Activated T-helper 1 cell treated with anti-CD3 and anti-CD28 coated beads, Interleukin-12 subunit alpha, Interleukin-12 subunit beta, Interleukin-2, Interleukin-4 antibody, amounts not matched to agents 30 ng/mL and 10 ng/mL and 1 ng/mL, durations not matched to agents 14 hours and 24 hours and 36 hours (primary cell): ENCODE measurements at places on chromosomes 5 and 9. TPM values are rescaled to one million over a fixed set of nuclear protein-coding genes. Genes with fewer than 3 reads are reported as not detected.

The CCDC192 gene
- total RNA-seq = not detected in 2 replicates

The TAL2 gene
- total RNA-seq = 0.31 TPM in 1 of 2 replicates, not detected in the other

The ARHGEF39 gene
- total RNA-seq = 7.9 and 8.8 TPM in 2 replicates

The HMGCS1 gene
- 216 and 218 TPM in 2 replicates for total RNA-seq

GRCh38 chr9:26066237-26066636 is 388.0 kb upstream of the TUSC1 start:
- no peak overlapping the region for H3K27ac ChIP-seq
- no peaks in the 10 kb centered on the region for H3K36me3 ChIP-seq
- H3K4me1 ChIP-seq = no peaks in the 10 kb centered on the region
- no peak for DNase-seq
- no peak overlapping the region for H3K4me3 ChIP-seq
- no peaks in the 10 kb centered on the region for H3K27me3 ChIP-seq

GRCh38 chr9:83501565-83501964 is 36.6 kb downstream of the FRMD3 start:
- H3K36me3 ChIP-seq = no peaks in the 10 kb centered on the region
- H3K27me3 ChIP-seq = peaks cover 2% of the 10 kb centered on the region
- H3K27ac ChIP-seq = no peak overlapping the region
- no peaks in the 10 kb centered on the region for H3K4me1 ChIP-seq
- DNase-seq = no peak

DNA sequence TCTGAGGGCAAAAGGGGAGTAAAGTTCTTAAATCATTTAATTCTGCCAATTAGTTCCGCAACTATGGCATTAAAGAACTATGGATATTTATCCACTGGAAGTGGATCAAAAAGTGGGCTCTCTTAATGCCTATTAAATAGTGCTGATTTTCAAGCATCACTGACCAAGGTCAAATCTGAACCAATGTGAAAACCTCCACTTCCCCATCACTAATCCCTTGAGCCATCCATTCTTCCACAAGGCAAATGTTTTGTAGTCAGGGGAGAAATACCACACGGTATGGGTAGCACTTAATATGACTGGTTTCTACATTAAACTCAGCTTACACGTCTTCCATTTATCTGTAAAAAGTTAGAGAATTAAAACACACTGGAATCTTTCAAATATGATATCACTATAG is 57.6 kb downstream of the MLLT3 start:
- no peak overlapping the region for H3K27ac ChIP-seq
- DNase-seq = no peak
- H3K4me1 ChIP-seq = peaks cover 85% of the 10 kb centered on the region
- no peak overlapping the region for H3K4me3 ChIP-seq
- H3K36me3 ChIP-seq = peaks cover 7% of the 10 kb centered on the region
- H3K27me3 ChIP-seq = no peaks in the 10 kb centered on the region

GRCh38 chr5:10533226-10533625 is 30.6 kb upstream of the ANKRD33B start:
- H3K4me3 ChIP-seq = no peak overlapping the region
- H3K27ac ChIP-seq = no peak overlapping the region
- H3K27me3 ChIP-seq = peaks cover 3% of the 10 kb centered on the region
- peaks cover 16% of the 10 kb centered on the region for H3K4me1 ChIP-seq
- no peaks in the 10 kb centered on the region for H3K36me3 ChIP-seq

GRCh38 chr5:165232509-165233028 is 1727.2 kb downstream of the MAT2B start:
- DNase-seq = no peak
- H3K27me3 ChIP-seq = peaks cover 2% of the 10 kb centered on the region
- no peak overlapping the region for H3K27ac ChIP-seq
- no peak overlapping the region for H3K4me3 ChIP-seq
- no peaks in the 10 kb centered on the region for H3K36me3 ChIP-seq
- no peaks in the 10 kb centered on the region for H3K4me1 ChIP-seq

DNA sequence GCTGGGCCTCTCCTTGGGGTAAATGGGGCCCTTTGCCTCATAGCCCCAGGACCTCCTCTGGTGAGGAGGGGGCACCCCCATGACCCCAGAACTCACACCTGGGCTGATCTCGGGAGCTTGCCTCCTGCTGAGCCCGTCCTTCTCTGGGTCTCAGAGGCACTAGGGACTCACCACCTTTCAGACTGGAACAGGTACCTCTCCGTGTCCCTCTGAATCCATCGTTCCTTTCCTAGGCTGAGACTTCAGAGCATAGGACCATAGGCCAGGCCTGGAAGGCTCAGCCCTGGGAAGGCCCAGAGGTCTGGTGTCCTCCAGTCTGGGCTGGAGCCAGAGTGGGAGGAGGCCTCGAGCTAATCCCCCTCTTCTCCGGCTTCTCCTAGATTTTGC is 97.9 kb downstream of the CACNA1B start:
- H3K27me3 ChIP-seq = peaks cover 3% of the 10 kb centered on the region
- no peaks in the 10 kb centered on the region for H3K4me1 ChIP-seq
- no peak overlapping the region for H3K4me3 ChIP-seq
- H3K27ac ChIP-seq = no peak overlapping the region
- H3K36me3 ChIP-seq = no peaks in the 10 kb centered on the region
- DNase-seq = no peak

GRCh38 chr9:118364266-118365106 is 660.3 kb downstream of the TLR4 start:
- no peak for DNase-seq
- no peaks in the 10 kb centered on the region for H3K36me3 ChIP-seq
- H3K4me1 ChIP-seq = no peaks in the 10 kb centered on the region
- no peak overlapping the region for H3K27ac ChIP-seq

GRCh38 chr5:84045964-84046363 is 325.3 kb upstream of the HAPLN1 start:
- no peaks in the 10 kb centered on the region for H3K27me3 ChIP-seq
- no peaks in the 10 kb centered on the region for H3K36me3 ChIP-seq
- no peak overlapping the region for H3K27ac ChIP-seq
- no peaks in the 10 kb centered on the region for H3K4me1 ChIP-seq
- no peak for DNase-seq

- no peak overlapping the region for H3K4me3 ChIP-seq
- H3K36me3 ChIP-seq = no peaks in the 10 kb centered on the region
- no peak for DNase-seq
- no peaks in the 10 kb centered on the region for H3K27me3 ChIP-seq
- H3K4me1 ChIP-seq = no peaks in the 10 kb centered on the region
Measured at GRCh38 chr5:124858612-124859011, 112.2 kb upstream of the ZNF608 start.

DNA sequence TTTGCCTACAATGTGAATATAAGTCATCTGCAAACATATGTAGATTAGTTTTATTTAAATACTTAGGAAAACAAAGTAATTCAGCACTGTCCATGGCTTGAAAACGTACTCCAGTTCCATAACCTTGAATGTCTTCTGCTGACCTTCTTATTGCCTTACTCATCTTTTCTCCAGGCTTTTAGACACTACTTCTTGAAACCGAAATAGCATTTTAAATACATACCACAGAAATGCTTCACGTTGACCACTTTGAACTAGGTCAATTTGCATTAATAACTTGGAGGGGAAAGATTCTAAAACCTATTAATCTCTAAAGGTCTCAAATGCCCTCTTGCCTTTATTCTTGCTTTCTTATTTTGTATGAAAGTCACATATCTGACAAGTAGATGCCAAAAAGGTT is 995.4 kb upstream of the ACO1 start:
- peaks cover 3% of the 10 kb centered on the region for H3K36me3 ChIP-seq
- no peak for DNase-seq
- no peak overlapping the region for H3K4me3 ChIP-seq
- no peak overlapping the region for H3K27ac ChIP-seq
- peaks cover 6% of the 10 kb centered on the region for H3K4me1 ChIP-seq
